AG08395 (cell line): ENCODE measurements at places on chromosomes 5 and 9.

- DNase-seq, result no peak
Observed at GRCh38 chr9:37951671-37952449, 47.9 kb upstream of the SLC25A51 start.

DNA sequence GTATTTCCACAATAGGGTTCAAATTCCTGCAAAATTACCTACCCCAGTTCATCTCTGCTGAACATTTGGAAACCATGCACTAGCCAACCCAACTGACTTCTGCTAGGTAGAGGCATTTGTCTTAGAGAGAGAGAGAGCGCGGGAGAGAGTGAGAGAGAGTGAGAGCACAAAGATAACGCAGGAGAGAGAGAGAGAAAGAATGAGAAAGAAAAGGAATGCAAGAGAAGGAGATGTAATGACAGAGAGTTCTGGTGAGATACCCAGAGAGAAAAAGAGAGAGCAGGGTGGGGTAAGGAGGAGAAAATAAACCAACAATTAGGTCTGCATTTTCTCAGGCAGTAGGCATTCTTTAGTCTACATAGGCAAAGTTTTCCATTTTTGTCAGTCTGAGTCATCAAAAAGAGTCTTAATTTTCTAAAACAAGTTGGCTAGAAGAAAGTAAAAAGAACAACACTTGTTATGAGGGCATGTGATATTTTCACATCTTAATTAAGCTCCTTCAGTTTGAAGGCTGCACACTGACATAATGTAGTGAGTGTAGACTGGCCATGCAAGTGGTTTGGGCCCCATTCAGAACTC lies 98.2 kb downstream of the MAP1B start:
- DNase-seq, result peak; percentile 28

DNA sequence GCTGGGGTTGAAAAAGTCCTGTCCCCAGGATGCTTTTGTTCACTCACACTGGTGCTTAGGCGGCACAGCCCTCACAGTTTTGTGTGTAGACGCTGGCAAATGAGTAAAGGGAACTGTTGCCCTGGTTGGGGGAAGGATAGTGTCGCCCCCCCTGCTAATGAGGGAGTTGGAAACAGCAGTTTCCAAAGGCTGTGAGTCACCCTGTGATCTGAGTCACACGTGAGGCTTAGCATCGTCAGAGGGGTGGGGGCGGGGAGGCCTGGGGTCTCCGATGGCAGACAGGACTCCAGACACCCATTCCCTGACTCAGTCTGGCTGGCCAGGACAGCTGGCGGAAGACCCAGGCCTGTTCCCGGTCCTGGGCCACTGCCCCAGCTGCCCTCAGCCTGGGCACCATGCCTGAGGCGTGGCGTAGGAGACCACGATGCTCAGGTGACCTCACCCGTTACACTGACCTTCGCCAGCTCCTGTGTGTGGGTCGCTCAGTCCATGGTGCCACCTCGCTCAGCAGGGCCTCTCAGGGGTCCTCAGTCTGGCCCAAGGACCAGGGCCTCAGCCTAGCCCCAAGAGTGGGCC lies 2.9 kb downstream of the DNAJB5 start:
- peak; percentile 72 for DNase-seq

DNA sequence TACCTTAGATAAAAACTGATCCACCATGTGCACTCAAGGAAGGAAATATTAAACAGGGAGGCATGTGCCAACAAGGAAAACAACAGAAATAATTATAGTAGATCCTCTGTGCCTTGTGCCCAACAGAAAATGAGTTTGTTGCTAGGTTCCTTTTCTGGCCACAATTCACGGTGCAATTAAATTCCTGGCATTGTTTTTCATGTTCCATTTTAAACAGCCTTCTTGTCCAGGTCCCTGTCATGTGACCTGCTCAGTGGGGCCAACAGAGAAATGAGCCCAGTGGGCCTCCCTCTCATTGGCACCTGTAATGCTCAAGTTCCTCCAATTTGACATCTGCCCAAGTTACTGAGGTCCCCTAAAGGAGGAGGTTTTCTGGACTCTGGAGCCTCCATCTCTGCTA lies 56.5 kb downstream of the SPOCK1 start:
- no peak for DNase-seq

DNA sequence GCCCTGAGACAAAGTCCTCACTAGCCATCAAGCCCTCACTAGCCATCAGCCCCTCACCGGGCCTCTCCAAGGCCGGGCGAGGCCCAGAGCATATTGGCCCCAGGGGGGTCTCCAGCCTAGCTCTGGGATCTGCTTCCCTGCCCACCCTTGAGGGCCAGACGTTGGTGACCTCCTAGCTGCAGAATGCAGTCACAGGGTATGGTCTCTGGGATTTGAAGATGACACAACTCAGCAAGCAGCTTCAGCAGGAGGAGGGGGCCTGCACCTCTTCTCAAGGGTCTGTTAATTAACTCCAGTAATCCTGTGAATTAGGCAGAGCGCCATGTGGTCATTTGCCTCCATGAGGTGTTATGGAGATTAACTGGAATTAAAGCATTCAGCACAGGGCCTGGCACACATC lies 116.9 kb upstream of the SPOCK1 start:
- no peak for DNase-seq

DNA sequence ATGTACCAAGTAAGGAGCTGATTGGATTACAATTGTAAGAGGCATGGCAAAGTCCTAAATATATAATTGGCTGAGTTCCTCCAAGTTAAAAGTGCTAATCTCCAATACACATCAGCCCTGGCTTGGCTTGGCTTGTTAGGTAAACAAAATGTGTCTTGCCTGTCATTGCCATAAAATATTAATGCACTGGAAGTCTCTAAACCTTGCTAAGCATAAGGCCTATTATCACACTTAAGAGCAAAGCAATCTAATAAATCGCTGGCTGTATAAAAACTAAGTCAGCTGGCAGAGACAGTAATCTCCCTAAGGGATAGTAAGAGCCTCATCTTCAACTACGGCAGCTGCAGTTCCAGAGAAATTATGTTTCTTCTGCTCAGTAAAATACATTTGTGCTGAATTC lies 418.6 kb upstream of the GRAMD2B start:
- no peak for DNase-seq

GRCh38 chr9:131635285-131635684 lies 90.0 kb downstream of the PRRT1B start:
- DNase-seq, result peak; percentile 96

- no peak for DNase-seq
Observed at GRCh38 chr5:22928821-22929482, 75.8 kb upstream of the CDH12 start.

- peak; percentile 28 for DNase-seq
Observed at GRCh38 chr9:128818839-128819715, 777 bp downstream of the ENDOG start.

DNA sequence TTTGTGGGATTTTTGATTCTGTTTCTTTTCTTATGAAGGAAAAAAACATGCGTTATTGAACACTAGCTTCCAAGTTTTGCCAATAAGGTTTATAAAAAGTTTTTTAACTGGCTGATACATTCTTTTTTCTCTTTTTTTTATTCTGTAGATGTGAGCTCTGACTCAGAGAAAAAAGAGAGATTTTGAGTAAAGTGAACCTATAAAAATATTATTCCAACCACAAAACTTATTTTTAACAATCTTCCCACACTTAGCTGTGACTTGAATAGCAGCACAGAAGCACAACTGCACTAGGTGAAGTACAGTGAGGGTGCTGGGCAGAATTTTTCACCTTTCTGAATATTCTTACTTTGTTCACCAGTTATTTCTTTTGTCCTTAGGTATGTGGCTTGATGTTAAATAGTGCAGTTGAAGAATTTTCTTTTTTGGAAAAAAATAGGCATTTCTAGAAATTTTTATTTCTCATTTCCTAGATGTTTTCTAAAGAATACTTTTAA lies 41.6 kb downstream of the CHSY3 start:
- no peak for DNase-seq

GRCh38 chr5:176373100-176373818 lies 8.0 kb downstream of the ARL10 start:
- peak; percentile 10 for DNase-seq

GRCh38 chr9:130713286-130713960 lies 19.8 kb downstream of the EXOSC2 start:
- DNase-seq, result peak; percentile 31

GRCh38 chr5:589173-589572 lies 23.0 kb upstream of the CEP72 start:
- no peak for DNase-seq

GRCh38 chr9:20377790-20378189 lies 244.5 kb downstream of the MLLT3 start:
- no peak for DNase-seq

DNA sequence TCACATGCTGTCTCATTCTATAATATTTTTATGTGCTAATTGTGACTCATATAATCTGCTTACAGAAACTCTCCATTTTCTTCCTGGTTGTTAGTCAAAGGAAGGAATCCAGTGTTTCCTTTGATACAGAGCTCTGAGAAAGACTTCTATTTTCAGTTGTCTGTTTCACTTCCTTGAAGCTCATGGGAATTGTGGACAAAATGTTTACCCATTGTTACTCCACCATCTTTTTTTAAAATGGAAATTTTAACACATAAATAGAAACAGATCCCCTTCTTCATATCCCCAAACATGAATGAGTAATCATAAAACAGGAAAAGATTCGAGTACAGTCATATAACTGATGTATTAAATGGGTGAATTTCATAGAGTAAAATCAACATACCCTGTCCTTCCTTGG lies 42.0 kb upstream of the KCNN2 start:
- DNase-seq, result no peak

DNA sequence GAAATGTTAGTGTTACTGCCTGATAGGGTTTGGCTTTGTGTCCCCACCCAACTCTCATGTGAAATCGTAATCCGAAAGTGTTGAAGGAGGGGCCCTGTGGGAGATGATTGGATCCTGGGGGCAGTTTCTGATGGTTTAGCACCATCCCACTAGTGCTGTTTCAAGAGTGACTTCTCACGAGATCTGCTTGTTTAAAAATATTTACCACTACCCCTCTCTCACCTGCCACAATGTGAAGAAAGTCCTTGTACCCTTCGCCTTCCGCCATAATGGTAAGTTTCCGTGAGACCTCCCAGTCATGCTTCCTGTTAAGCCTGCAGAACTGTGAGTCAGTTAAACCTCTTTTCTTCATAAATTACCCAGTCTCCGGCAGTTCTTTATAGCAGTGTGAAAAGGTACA lies 2.6 kb upstream of the RFX3 start:
- no peak for DNase-seq

GRCh38 chr5:157233515-157233914 lies 32.4 kb upstream of the CYFIP2 start:
- no peak for DNase-seq

DNA sequence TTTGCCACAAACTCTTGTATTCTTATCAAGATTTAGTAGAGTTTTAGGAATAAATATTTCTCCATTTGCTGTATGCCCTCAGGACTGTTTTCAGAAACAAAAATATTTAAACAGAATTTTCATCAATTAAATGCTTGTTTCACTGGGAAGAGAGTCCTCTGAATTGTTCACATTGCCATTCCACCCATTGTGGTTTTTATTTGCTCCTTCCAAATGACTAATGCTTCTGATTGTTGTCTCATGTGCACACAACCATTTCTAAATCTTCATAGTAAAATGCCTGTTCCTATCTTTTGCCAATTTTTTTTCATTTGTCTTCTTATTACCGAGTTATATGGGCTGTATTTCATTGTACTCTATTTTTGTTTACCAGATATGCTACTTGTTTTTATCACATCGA lies 10.6 kb downstream of the MARCOL start:
- no peak for DNase-seq

DNA sequence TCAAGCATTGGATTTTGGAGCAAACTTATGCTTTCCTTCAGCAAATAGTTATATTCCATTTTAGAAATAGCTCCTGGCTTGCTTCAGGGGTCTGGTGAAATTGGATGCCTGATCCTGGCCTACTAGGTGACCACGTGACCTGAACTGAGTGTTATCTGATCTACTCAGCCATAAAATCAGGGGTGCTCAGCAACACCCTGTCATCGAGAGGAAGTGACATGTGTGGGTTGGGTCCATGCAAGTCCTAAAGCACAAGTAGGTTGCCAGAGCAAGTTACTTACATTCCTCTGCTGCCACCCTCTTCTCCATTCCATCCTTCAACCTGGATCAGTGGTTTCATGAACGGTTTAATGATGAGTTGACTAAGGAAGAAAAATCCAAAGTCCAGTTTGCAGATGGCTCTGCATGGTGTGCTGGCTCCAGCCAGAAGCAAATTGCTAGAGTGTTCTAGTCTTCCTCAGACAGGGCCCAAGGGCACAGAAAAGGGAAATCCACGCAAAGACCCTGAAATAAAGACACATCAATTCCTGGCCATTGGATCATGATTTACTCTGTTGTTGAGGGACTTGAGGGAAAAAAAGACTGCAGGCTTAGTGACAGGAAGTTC lies 2.8 kb upstream of the FAM193B start:
- DNase-seq, result no peak

- DNase-seq, result no peak
Observed at GRCh38 chr9:136596630-136597031, 50.8 kb upstream of the NOTCH1 start.

- no peak for DNase-seq
Observed at GRCh38 chr5:140042393-140042642, 781 bp downstream of the NRG2 start.

GRCh38 chr5:72955143-72955767 lies 586 bp upstream of the FCHO2 start:
- no peak for DNase-seq

DNA sequence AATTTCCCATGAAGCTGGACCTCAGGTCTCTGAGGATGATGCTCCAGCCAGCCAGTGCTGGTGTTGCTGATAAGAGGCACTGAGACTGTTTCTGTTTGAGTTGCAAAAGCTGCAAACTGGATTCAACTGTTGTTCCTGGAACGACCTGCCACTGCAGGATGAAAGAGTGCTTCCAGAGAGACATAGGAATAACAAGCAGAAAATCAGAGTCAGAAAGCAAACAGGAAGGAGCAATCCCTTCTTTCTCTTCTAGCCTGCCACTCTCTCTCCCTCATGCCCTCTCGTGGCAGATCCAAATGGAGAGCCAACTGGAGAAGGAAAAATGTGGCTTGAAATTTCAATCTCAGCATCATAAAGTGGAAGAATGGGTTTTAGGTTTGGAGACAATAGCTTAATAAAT lies 110.4 kb downstream of the STARD4 start:
- no peak for DNase-seq

DNA sequence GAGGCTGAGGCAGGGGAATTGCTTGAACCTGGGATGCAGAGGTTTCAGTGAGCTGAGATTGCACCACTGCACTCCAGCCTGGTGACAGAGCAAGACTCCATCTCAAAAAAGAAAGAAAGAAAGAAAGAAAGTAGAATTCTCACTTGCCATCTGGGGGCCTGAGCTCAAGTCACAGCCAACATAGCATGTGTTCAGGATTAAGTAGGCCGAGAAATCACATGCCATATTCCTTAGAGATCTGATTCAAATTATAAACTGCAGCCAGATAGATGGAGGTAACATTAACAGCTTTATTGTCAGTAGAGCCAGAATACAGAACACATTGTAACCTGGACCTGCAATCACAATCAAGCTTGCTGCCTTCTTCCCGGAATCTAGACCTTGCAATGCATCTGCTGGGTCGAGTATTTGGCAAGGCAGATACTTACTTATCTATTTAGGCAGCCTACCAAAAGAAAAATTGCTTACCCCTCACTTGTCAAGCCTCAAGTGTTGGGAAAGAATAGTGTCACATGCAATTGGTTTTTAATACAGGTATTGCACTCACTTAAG lies 173.7 kb downstream of the CPLANE1 start:
- DNase-seq, result no peak

GRCh38 chr9:128124873-128125579 lies 2.5 kb downstream of the PTGES2 start:
- DNase-seq, result no peak
